Iris pigment epithelial cell (primary cell): ENCODE measurements at places on chromosomes 2 and 18.
A peak's percentile ranks its signal among the peaks of the same experiment; 100 is the strongest.

DNA sequence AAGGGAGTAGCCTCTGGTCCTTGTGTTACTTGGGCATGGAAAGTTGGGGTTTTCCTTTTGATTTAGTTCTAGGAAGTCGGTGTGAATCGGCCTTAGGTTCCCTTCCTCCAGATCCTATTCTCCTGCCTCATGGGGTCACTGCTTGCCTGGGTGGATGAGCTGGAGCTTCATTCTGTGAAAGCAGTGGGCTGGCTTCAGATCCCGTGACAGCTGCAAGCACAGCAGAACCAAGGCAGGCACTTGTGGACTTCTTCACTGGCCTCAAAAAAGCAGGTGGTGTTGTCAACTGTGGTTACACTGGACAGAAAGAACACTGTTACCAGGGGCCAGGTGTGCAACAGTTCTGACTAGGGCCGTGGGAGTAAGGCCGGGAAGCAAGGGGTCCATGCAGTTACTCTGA is 243.4 kb downstream of the LDLRAD4 start:
- no peak for DNase-seq

DNA sequence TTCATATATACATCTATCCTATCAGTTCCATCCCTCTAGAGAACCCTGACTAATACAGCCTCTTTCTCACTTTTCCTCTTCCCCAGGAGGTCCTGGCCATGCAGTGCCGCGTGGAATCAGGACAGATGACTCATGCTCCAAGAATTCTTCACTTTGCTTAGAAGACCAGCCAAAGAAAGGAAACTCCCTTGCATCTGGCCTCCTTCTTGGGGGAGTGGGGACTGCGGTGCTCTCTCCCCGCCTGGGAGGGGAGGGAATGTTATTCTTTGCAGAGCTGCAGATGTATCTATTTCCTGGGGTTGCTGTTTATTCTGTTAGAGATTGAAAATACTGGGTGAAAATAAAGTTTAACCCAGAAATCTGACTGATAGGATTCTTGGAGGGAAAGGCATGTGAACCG is 111.5 kb upstream of the SH3BP4 start:
- DNase-seq = peak; percentile 97

GRCh38 chr2:53752385-53752784 is 15.2 kb upstream of the CHAC2 start:
- no peak for DNase-seq

GRCh38 chr2:236117861-236118269 is 50.3 kb downstream of the GBX2 start:
- DNase-seq = no peak

- no peak for DNase-seq
Measured at GRCh38 chr2:198042189-198042588, 237.8 kb downstream of the PLCL1 start.

- no peak for DNase-seq
Measured at GRCh38 chr2:173773076-173773475, 192.1 kb downstream of the SP3 start.

DNA sequence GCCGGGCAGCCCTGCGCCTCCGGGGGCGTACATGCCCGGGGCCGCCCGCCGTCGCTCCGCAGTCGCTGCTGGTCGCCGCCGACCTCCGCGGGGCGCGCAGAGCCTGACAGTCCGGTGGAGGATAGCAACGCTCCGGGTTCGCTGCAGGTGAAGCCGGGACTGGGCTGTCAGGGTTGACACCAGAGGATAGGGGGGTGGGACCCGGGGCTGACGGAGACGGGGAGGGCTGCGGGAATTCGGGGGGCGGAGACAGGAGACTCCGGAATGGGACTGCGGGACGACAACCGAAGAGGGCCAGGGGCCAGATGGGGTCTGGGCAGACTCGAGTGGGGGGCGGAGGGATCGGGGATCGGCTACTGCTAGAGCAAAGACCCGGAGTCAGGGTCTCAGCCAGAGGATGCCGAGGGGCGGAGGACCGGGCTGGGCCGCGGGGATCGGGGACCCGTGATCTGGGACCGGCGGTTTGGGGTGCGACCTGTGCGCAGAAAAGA is 403 bp downstream of the TMEM127 start:
- DNase-seq = no peak

- no peak for DNase-seq
Measured at GRCh38 chr2:108911401-108911800, 77.6 kb downstream of the EDAR start.

DNA sequence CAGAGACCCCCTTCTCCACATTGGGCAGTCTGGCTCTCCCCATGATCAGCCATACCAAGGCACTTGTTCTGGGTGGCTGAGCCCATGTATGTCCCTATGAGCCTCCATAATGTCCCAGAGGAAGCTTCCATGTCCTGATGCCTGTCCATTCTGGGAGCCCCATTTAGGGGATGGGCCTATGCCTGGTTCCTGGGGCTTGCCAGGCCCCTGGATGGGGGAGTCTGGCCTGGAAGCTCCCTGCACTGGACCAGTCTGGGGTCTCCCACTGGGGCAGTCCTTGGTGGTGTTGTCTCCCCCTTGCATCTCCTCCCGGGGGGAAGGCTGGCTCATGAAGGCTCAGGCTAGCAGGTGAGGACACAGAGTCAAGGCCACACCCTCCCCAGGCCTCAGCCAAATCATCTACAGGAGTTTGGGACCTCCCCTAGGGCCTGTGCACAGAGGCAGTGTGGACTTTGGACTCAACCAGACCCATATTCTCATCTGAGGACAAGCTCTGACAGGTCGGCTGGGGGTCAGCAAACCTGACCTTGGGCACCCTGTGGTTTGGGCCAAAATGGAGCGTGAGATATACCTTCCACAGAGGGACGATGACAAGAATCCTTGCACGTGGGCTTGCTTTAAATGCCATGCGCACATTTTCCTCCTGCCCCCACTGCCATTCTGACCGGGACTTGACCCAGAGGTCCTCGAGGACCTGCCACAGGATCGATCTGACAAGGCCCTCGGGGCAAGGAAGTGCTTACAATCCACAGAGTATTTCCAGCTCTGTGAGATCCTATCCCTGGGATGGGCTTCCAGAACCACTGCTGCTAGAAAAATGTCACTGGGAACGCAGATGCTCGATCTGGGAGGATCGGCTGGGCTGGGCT is 38.8 kb downstream of the INHBB start:
- DNase-seq = no peak

DNA sequence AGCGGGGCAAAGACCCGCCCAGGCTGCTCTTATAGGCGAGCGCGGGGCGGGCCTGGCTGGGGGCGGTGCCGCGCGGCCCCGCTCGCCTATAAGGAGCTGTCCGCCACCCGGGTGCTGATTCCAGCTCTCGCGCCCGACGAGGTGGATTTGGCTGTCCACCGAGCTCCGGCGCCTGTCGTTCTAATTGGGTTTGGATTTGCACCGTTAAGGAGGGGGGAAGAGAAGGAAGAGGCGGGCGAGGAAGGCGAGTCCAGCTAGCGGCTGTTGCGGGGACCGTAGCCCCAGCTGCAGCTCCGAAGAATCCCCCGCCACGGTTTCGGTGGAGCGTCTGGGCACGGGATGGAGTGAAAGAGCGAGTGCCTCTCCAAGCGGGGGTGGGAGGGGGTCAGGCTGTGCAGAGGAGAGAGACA is at the start of gene CNTNAP5:
CNTNAP5 (plus strand) TSS at position 117 of the 410 bp plus-strand sequence. CDS start 364 bp downstream, outside the sequence.
- DNase-seq = peak; percentile 19

- DNase-seq = no peak
Measured at GRCh38 chr2:75998451-75998850, 287.7 kb upstream of the GCFC2 start.

GRCh38 chr2:205936446-205936845 is 149.5 kb downstream of the INO80D start:
- no peak for DNase-seq

GRCh38 chr2:238169708-238170251 is 11.0 kb downstream of the ERFE start:
- DNase-seq = peak; percentile 96

- peak; percentile 70 for DNase-seq
Measured at GRCh38 chr2:192286093-192286701, 91.5 kb upstream of the TMEFF2 start.

DNA sequence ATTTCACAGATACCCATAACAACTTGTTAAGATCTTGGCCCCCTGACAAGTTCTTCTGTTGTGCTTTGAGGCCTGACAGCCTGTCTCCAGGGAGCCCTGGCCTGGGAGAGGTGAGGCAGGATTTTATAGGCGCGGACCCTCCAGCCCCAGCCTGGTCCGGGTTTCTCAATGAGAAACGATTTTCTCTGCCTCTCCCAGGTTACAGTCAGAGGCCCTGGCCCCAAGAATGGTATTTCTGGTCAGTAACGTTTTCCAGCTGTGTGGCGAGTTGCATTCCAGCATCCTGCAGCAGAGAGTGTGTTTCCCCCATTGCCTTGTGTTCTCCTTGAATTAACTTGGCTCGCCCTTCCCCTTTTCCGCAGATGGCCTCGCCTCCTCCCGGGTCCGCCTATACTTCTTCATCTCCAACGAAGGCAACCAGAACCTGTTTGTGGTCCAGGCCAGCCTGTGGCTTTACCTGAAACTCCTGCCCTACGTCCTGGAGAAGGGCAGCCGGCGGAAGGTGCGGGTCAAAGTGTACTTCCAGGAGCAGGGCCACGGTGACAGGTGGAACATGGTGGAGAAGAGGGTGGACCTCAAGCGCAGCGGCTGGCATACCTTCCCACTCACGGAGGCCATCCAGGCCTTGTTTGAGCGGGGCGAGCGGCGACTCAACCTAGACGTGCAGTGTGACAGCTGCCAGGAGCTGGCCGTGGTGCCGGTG is 3.0 kb downstream of the INHBB start:
- no peak for DNase-seq

DNA sequence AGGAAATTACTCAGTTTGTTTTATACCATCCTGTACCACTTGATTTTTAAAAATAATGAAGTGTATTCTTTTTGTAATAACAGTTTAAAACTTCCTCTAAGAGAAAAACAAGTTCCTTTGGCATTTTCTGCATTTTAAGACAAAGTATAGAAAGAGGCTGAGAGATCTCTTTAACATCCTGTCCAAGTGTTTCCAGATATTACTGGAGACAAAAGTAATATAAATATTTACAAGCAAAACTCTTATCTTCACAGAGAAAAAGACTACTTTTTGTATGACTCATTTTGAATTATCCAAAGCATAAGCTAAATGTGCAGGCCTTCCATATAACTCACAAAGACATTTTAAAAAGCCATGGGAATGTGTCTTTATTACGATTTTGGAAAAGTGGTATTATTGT is 221.1 kb downstream of the RDH14 start:
- peak; percentile 72 for DNase-seq

GRCh38 chr18:25261768-25262167 is 90.2 kb downstream of the ZNF521 start:
- no peak for DNase-seq
